ENCODE measurements at places on chromosomes 11 and 22. TPM values are rescaled to one million over a fixed set of nuclear protein-coding genes. Genes with fewer than 3 reads are reported as not detected.

- H3K27ac ChIP-seq, result no peak overlapping the region
- H3K27me3 ChIP-seq, result no peaks in the 10 kb centered on the region
- peaks cover 7% of the 10 kb centered on the region for H3K36me3 ChIP-seq
Measured at GRCh38 chr11:130897262-130898182, 18.8 kb downstream of the SNX19 start.

- H3K27me3 ChIP-seq, result no peaks in the 10 kb centered on the region
- no peak overlapping the region for H3K4me3 ChIP-seq
- H3K4me1 ChIP-seq, result peaks cover 14% of the 10 kb centered on the region
- peak; percentile 37 for DNase-seq
Measured at GRCh38 chr11:106131998-106132397, 54.5 kb downstream of the AASDHPPT start.

DNA sequence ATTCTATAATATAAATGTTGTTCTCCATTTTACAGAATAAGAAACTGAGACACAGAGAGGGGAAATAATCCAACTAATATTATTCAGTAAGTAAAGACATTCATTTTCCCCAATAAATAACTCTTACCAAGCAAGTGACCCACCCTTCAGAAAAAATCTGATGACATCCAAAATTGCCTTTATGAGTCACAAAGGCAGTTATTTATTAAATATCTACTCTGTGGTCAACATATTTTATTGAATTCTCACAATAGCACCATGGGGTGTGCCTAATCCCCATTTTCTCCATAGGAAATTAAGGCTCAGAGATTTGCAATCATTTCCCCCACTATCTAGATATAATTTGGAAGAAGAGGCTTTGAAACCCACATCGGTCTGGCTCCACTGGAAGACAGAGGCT lies 161.5 kb upstream of the ISX start:
- no peaks in the 10 kb centered on the region for H3K36me3 ChIP-seq
- no peak overlapping the region for H3K27ac ChIP-seq
- H3K27me3 ChIP-seq, result no peaks in the 10 kb centered on the region
- no peak for DNase-seq
- H3K4me1 ChIP-seq, result no peaks in the 10 kb centered on the region
- H3K4me3 ChIP-seq, result no peak overlapping the region

- no peaks in the 10 kb centered on the region for H3K36me3 ChIP-seq
- no peaks in the 10 kb centered on the region for H3K27me3 ChIP-seq
- no peak for DNase-seq
- no peaks in the 10 kb centered on the region for H3K4me1 ChIP-seq
- no peak overlapping the region for H3K27ac ChIP-seq
Measured at GRCh38 chr11:48170241-48171233, 46.1 kb upstream of the OR4B1 start.

TPCN2 gene
- 5.8 TPM for polyA plus RNA-seq

DNA sequence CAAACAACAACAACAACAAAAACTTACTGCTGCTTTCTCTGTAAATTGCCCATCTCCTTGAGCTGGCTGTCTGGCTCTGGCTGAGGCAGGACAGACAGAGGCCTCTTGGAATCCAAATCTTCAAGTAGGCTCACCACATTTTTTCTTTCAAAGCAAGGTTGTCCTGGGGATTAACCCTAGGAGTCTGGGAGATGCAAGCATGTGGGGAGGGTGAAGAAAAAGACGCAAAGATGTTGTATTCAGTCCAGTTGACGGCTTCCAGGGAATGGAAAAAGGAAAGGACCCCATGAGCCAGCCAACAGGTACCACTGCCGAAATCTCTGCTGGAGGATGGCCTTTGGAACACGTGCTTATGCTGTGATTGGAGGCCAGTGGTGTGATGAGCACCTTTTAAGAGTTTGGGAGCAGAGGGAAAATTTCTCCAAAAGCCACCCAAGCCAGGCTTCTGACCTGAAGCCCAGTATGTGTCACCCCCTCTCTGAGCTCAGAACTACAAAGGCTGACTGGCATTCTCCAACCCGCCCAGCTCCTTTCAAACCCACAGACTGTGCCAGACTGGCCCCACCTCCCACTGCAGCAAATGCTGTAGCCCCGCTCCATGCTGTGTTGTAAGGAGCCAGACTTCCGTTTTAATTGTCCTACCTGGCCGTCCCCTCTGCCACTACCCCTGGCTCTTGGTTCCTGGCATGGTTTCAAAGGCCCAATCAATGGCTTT lies 10.8 kb downstream of the BLID start:
- H3K27me3 ChIP-seq, result peaks cover 12% of the 10 kb centered on the region
- DNase-seq, result no peak
- no peak overlapping the region for H3K27ac ChIP-seq
- H3K4me3 ChIP-seq, result no peak overlapping the region
- peaks cover 15% of the 10 kb centered on the region for H3K4me1 ChIP-seq

CRYBA4 gene
- 1.2 TPM for polyA plus RNA-seq

GRCh38 chr11:64058494-64058893 lies 22.8 kb downstream of the FLRT1 start:
- no peaks in the 10 kb centered on the region for H3K36me3 ChIP-seq
- H3K4me3 ChIP-seq, result no peak overlapping the region
- peaks cover 13% of the 10 kb centered on the region for H3K4me1 ChIP-seq

DNA sequence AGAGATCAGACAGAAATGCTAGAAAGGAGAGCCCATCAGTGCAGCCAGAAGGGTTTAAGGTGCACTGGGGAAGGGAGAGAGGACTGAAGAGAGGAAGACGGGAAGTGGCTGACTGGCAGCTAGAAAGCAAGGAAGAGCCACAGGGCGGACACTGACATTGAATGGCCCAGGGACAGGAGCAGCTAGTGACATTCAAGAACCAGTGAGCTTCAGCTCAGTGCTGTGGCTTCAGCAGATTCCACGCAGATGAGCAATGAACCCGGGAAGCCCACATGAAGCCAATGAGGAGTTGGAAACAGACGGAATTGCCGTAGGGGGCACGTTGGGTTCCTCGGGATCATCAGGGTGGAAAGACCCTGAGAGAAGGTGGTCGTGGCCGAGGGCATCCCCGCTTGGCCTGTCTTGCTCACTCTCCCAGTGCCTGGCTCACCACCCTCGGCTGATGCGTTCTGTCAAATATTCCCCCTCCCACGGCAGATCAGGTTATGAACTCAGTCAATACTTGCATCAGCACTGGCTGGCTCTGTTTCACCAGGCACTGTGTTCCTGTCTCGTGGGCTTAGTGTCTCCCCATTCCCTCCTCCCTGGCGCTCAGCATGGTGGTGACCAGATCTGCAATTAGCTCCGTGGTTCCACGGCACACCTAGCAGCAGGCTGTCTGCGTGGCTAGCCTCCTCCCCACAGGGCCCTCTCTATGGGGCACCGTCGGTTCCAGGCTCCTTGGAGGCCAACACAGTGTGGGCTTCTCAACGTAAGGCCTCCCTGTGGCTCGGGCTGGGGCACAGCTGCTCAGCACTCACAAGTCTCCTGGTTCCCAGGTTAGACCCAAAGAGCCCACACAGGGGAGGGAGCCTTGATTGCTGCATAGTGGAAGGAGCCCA lies 145.5 kb downstream of the TRIM29 start:
- no peaks in the 10 kb centered on the region for H3K27me3 ChIP-seq
- H3K4me1 ChIP-seq, result no peaks in the 10 kb centered on the region
- no peak overlapping the region for H3K4me3 ChIP-seq
- H3K36me3 ChIP-seq, result no peaks in the 10 kb centered on the region
- DNase-seq, result no peak

DNA sequence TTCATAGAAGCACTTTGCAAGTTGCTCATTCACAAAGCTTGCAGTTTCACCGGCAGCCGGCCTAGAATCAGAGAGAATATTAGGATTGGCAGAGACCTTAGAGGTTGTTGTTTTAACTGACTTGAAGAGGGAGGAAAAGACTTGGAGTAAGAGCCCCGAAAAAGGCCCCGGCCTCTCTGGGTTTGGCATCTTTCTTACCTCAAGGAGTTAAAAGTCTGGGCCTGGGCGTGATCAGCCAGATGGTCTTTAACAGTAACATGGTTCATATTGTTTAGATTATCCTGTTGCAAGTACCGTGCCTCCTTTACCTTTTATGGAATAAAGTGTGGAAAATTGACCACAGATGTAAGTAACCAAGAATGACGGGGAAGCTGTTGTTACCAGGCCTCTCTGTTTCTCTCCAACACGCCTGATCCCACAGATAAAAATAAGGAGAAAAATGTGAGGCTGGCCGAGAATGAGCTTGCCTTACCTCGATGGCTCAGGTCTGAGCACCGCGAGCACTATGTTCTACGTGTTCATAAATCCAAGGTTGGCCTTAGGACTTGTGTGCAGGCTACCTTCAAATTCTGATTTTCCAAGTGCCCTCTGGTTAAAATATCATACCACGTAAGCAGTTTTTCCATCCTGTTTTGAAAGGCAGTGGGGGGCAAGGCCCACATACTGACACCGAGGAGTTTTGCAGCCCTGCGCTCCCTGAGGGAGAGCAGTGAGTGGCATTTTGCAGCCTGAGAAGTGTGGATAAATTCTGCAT lies 56.4 kb downstream of the PARVA start:
- no peaks in the 10 kb centered on the region for H3K4me1 ChIP-seq
- H3K36me3 ChIP-seq, result no peaks in the 10 kb centered on the region
- DNase-seq, result no peak
- no peak overlapping the region for H3K27ac ChIP-seq

DNA sequence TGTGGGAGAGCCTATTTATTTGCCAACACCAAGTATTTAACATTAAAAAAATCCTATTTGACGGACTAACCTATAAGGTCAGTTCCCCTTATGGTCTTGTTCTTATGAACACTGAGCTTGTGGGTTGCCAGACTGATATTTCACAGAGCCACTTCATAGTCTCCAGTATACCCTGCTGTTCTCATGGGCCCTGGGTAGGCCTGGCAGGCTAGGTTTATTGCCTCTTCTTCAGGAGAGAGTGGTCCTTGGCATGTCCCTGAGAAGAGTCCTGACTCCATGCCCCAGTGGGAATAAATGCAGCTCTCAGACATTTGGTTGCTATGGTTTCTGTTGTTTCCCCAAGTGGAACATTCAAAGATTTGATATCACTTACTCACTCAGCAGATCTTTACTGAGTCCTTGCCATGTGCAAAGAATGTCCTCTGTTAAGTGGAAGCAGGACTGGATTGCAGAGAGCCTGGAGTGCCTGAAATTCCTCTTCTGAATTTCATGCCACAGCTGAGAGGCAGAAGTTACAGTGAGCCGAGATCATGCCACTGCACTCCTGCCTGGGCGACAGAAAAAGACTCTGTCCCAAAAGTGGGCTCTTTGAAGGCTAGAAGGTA lies 15.7 kb downstream of the SLC5A1 start:
- no peak overlapping the region for H3K4me3 ChIP-seq
- no peaks in the 10 kb centered on the region for H3K36me3 ChIP-seq
- H3K4me1 ChIP-seq, result no peaks in the 10 kb centered on the region
- peak; percentile 21 for DNase-seq
- no peaks in the 10 kb centered on the region for H3K27me3 ChIP-seq
- H3K27ac ChIP-seq, result no peak overlapping the region

- no peak for DNase-seq
- H3K4me3 ChIP-seq, result no peak overlapping the region
- H3K36me3 ChIP-seq, result peaks cover under 1% of the 10 kb centered on the region
- no peaks in the 10 kb centered on the region for H3K4me1 ChIP-seq
Measured at GRCh38 chr22:41933411-41934177, 7.0 kb upstream of the TNFRSF13C start.

Measured in GM23338 (cell line).